ENCODE measurements at places on chromosomes 13 and 19.
A peak's percentile ranks its signal among the peaks of the same experiment; 100 is the strongest.

GRCh38 chr19:5707576-5708575 lies 12.1 kb downstream of the LONP1 start:
- no peak for DNase-seq

DNA sequence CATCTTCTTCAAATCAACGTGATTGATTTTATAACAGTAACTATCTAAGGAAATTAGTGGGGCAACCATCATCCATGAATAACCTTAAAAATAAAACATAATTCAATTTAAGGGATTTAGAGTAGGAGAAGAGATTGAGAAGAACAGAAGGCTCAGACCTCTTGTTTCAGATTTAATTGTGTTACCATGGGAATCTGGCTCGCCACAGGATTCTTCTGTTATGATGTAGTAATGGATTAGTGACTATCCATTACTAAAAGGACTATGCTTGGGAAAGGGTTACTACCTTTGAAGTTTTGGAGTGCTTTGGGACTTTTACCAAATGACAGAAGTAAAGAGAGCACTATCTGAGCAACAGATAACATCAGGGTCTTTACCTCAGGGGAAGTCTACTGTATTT lies 13.2 kb downstream of the FREM2 start:
- no peak for DNase-seq

DNA sequence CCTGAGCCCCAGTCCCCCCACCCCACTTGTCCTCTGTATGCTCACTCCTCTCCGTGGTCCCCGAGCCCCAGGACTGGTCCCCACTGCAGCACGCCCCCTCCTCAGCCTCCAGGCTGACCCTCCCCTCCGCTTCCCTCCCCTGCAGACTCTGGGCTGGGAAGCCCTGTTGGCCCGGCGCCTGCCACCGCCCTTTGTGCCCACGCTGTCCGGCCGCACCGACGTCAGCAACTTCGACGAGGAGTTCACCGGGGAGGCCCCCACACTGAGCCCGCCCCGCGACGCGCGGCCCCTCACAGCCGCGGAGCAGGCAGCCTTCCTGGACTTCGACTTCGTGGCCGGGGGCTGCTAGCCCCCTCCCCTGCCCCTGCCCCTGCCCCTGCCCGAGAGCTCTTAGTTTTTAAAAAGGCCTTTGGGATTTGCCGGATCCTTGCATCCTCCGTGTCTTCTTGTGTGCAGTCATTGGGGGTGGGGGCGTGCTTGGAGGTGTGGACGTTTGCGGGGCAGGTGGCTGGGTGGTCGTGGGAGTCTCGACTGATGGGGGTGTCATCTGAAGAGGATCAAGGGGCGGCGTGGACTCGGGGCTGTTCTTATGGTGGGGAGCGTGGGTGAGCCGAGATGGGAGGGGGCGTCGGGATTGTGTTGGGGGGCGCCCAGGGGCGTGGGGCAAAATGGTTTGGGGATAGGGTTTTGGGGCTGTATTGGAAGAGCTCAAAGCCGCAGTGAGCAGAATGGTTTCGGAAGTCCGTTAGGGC lies 3.5 kb downstream of the PTGER1 start:
- DNase-seq, result no peak

- no peak for DNase-seq
Measured at GRCh38 chr13:103276775-103277498, 210.7 kb upstream of the SLC10A2 start.

- DNase-seq, result no peak
Measured at GRCh38 chr13:23966221-23966690, 69.0 kb upstream of the C1QTNF9B start.

DNA sequence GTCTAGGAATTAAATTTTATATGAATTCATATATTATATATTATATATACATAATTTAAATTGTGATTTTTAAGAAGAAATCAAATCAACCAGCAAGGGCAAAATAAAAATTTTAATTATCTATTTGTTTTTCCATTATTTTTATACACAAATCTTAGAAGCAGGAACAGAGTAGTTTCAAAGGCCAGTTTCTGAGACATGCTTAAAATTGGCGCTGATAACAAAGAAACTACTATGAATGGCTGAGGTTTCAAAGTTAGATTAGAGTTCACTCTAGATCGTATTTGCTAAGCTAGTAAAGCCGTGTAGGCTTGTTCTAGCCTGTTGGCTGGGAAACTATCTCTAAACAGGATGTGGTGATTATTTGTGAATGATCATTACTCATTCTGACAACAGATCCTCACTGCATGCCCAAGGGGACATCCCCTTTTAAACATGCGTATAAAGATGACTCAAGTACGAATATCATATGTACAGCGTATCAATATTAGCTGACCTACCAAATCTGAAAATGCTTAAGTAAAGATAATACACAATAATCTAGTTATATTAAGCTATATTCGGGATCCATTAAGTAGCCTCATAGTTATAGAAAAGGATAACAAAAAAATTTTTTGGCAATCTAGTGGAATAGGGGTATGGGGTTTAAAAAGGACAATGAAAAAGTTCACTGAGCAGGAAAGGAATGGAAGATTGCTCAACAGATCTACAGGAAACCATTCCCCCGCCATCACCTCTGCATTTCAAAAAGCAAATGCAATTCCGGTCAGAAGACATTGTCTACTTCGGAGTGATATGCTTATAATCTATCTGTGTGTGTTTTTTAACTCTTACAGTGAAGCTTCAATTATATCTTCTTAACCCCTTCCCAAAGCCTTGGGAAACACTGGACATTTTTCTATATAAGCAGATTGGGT lies 150.1 kb downstream of the SHISA2 start:
- no peak for DNase-seq

GRCh38 chr13:79194272-79194671 lies 211.8 kb downstream of the RBM26 start:
- DNase-seq, result no peak

DNA sequence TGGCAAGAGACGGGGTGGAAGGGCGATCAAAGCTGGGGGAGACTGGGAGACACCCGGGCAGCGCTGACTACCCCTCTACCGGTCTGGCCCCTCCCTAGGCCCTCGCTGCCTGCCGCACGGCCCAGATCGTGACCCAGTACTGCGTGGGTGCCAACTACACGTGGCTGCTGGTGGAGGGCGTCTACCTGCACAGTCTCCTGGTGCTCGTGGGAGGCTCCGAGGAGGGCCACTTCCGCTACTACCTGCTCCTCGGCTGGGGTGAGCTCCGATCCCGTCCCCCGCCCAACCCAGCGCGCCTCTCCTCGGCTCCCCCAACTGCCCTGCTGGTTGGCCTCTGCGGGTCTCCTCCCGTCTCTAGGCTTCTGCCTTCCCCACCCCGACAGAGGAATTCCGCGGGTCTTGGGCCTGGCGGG lies 8.8 kb downstream of the GIPR start:
- no peak for DNase-seq

DNA sequence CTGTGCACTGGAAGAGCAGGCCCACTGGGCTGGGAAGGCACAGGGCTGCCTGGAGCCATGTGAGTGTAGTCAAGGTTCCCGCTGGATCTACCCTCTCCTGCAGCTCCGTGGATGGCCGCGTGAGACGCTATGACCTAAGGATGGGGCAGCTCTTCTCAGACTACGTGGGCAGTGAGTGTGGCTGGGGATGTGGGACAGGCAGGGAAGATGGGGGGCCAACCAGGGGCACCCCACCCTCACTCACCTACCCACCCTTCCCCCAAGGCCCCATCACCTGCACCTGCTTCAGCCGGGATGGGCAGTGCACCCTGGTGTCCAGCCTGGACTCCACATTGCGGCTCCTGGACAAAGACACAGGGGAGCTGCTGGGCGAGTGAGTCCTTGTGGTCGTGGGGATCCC lies 6.1 kb downstream of the WDR83 start:
- DNase-seq, result no peak

DNA sequence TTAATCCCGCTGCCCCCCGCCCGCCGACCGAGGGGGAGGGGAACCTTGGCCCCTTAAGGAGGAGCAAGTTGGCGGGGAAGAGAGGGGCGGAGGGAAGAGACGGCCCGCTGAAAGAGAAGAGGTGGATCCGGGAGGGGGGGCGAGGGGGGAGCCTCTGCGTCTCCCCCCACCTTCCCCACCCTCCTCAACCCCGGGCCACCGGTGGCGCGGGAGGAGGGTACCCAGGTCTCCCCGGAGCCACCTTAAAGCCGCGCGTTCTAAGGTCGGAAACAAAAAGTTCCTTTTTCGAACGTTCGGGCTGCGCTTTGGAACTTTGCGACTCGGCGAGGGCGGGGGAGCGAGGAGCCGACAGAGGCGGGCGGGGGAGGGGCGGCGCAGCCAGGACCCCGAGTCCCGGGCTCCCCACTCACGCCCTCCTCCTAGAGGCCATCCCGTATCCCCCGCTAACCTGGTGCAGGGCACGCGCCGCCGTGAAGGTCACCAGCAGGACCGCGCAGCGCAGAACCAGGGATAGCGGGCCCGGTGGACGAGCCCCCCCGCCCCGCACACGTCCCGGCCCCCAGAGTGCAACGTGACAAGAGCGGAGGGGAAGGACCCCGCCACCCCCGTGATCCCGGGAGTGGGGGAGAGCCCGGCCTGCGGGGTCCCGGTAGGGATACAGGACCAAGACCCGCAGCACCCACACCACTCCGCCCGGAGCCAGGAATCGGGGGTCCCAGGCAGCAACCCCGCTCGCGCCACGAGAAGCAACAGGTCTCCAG lies 659 bp downstream of the ERF start:
- no peak for DNase-seq

GRCh38 chr13:111458001-111458531 lies 137.6 kb downstream of the TEX29 start:
- no peak for DNase-seq

- DNase-seq, result no peak
Measured at GRCh38 chr13:113508521-113509254, 18.2 kb upstream of the DCUN1D2 start.

GRCh38 chr19:46495786-46496099 lies at the start of gene PNMA8B:
Gene PNMA8B, minus strand, starts transcription at chr19:46495867. Its CDS starts 402 bp downstream, at chr19:46495465.
- no peak for DNase-seq

- peak; percentile 17 for DNase-seq
Measured at GRCh38 chr13:32010136-32010535, 21.4 kb upstream of the FRY start.

- no peak for DNase-seq
Measured at GRCh38 chr13:102170305-102170704, 231.5 kb downstream of the FGF14 start.

GRCh38 chr13:32165796-32166195 lies 134.2 kb downstream of the FRY start:
- no peak for DNase-seq

GRCh38 chr19:48170817-48171347 lies 402 bp downstream of the ZSWIM9 start:
- DNase-seq, result no peak

DNA sequence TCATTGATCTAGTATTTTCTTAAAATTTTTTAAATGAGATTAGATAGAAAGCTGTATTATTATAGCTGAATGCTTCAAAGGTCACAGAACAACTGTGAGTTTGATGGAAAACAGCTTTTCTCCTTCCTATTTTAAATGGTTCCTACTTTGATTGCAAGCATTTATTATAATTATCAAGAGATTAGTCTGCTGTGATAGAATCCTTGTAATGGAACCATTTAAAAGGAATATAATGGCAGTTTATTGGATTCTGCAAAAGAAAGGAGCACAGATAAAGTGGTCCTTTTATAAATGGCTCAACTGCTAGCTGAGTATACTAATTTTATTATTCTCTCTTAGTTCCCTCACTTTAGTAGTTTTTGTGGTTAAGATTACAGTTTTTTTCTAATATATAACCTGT lies 87.0 kb downstream of the MAB21L1 start:
- DNase-seq, result no peak

- DNase-seq, result no peak
Measured at GRCh38 chr13:98065468-98065867, 77.4 kb upstream of the FARP1 start.

GRCh38 chr13:20399515-20399914 lies 126.1 kb downstream of the CRYL1 start:
- no peak for DNase-seq

DNA sequence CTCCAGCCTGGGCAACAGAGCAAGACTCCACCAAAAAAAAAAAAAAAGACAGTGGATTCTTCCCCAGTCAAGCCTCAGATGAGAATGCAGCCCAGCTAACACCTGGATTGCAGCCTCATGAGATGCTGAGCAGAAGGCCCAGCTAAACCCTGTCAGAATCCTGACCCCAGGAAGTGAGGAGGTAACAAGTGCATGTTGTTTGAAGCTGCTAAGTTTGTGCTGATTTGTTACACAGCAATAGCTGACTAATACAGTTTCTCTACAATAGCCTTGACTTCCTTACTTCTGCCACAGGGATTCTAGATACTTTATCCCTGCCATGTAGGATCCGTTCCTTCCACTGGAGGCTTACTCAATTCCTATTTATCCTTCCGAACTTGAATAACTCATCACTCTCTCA lies 20.5 kb downstream of the TMPRSS9 start:
- no peak for DNase-seq

DNA sequence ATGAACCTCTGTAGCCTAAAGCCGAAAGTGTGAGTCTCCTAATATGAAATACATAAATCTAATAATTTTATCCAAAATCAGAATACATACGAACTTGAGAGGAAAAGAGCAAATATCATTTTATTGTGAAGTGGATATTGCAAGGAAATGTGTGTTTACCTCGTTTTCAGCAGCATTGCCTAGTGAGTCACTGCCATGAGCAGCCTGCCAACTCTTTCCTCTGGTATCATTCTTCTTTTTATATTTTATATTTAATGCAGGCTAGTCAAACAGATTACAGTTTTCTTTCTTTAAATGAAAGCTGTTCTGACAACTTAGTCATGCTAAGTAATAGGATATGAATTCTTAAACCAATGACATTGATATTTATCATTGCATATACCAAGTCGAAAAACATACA lies 44.2 kb downstream of the EDNRB start:
- DNase-seq, result no peak

DNA sequence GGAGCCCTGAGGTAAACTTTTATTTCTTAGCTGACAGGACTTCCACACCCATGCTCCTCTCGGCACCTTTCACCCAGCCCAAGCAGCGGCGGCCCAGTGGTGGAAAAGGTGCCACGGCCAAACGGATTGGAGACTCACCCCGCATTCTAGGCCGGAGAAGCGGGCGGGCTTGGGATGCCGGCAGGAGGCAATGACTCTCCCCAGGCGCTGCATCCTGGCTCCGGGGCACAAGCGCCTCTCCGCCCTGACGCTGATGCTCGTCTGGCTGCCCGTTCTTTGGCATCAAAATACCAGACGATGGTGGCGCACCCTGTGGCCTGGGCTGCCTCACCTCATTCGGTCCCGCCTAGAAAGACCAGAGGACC lies 6.7 kb upstream of the ZNF606 start:
- no peak for DNase-seq

DNA sequence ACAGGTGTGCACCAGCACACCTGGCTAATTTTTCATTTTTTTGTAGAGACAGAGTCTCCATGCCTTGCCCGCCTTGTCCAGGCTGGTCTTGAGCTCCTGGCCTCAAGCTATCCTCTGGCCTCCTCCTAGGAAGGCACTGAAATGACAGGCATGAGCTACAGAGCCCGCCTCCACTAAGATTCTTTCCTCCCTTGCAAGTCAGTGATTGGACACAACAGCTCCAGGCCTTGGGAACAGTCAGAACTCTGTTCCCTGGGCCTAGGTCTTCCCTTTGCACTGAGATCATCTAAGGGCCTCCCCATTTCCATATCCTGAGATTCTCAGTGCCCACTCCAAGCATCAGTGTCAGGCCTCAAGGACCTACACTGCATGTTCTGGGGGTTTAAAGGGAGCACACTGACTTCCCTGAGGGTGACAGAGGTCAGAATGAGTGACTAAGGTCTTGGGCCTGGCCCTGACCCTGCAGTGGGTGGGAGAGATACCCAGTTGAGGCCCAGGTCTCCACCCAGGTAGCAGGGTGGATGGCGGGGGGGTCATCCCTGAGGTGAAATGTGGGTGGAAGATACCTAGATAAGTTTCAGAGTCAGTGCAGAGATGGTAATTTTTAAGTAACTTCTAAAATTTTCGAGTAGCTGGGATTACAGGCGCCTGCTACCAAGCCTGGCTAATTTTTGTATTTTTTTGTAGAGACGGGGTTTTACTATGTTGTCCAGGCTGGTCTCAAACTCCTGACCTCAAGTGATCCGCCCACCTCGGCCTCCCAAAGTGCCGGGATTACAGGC lies 17.3 kb upstream of the ERCC1 start:
- DNase-seq, result no peak

All from GM04504 (cell line).